ENCODE measurements at places on chromosomes 2 and 18.

DNA sequence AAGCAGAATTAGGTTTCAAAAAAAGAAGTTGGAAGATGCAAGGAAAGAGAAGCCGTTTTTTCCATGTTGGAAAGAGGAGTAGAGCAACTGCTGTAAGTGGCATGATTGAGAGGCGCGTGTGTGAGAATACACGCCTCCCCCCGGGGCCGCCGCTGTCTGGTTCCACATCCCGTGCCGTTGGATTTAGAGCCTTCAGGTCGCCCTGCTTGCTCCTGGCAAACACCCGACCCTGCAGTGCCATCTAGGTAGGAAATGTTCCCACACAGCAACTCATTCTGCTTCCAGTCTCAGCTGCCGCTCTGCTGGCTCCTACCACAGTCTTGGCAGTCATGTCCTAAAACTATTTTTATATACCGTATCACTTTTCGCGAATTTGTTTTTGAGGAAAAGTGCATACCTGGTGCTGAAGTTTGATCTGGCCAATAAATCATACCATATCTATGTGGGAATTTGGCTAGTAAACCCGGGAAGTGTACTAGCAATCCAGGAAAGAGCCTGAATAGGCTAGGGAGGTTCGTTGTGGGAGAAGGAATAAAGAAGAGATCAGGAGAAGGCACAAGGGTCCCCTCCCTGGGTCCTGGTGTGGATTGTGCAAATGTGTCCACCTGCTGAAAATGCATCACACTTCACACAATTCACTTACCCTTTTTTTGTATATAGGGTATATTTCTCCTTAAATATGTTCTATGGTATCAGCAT lies 372.7 kb downstream of the FBXO15 start:
- DNase-seq = peak; percentile 29

DNA sequence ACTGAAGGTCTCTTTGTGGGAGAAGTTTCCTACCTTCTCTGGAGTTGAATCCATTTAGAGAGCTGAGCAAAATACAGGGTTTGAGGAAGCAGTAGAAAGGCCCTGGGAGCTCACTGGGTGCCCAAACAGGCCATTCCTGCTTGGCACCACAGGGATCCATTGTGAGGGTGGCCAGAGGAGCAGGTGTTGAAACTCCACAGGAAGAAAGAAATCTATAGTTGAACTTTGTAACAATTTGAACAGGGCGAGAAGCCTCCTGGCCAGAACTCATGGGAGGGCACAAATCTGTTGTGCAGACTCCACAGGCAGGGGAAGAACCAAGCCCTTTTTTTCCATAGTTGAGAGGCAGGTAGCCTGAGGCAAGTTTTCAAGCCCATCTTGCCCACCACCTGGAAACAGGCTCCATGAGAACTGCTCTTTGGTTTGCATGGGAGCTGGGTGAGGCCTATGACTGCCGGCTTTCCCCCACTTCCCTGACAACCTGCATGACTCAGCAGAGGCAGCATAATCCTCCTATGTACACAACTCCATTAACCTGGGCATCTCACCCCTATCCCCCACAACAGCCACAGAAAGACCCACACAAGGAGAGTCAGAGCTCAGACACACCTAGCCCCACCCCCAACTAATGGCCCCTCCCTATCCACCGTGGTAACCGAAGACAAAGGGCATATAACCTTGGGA lies 1053.0 kb downstream of the TSN start:
- no peak for DNase-seq

GRCh38 chr2:128503399-128504245 lies 185.0 kb upstream of the HS6ST1 start:
- DNase-seq = no peak

DNA sequence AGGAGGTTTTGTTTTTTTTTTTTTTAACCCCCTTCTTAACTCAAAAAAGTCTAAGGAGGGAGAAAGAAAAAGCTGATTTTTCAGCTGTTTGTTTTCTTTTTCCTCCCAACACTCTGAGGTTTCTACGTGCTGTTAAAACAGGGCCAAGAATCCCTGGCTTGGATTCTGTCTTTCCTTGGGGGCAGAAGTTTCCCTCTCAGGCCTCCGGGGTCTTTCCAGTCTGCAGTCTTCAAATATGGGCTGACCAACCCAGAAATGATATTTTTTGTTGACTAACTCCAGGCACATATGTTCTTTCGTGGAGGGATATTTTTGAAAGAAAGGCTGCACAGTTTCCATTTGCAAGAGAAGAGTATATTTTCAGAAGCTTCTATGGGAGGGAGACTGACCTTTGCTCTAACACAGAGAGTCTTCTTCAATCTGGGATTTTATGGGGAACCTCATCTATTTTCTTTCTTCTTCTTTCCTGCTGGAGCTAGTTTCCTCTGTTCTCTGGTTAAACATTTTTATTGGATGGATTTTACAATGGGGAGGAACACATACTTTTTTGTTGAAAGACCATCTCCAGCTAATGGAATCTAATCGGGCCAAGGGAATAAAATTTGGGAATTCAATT lies 93.3 kb upstream of the SPRED2 start:
- no peak for DNase-seq

Measured in fibroblast of mammary gland (primary cell).